Stimulated activated CD4-positive, alpha-beta T cell treated with anti-CD3 and anti-CD28 coated beads, Interleukin-4, amount 100 ng/mL, for 48 hours (primary cell): ENCODE measurements at places on chromosomes 13 and 19.

GRCh38 chr13:92739306-92739818 lies 487.2 kb upstream of the GPC6 start:
- no peak for DNase-seq

GRCh38 chr13:55359067-55359466 lies 1781.7 kb upstream of the PRR20A start:
- DNase-seq: no peak

GRCh38 chr19:1231729-1232637 lies 5.8 kb downstream of the CBARP start:
- DNase-seq: no peak

DNA sequence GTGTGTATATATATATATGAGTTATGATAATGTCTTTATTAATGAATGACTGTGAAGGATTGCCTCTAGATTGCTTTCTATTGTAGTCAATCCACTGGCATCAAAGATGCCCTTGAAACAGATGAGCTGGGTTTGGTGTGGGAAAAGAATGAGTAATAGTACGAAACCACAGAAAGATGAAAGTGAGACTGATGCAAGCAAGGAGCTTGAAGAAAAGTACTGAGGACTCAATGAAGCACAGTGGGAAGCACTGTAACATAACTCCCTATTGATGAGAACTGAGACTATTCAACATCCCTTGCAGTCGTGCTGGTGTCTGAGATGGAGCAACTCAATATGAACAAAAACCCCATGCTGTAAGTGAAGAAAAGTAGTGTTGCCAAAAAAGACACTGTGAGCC lies 1794.2 kb downstream of the SLITRK5 start:
- DNase-seq: no peak

GRCh38 chr13:60836821-60837220 lies 439.8 kb downstream of the TDRD3 start:
- DNase-seq: no peak

DNA sequence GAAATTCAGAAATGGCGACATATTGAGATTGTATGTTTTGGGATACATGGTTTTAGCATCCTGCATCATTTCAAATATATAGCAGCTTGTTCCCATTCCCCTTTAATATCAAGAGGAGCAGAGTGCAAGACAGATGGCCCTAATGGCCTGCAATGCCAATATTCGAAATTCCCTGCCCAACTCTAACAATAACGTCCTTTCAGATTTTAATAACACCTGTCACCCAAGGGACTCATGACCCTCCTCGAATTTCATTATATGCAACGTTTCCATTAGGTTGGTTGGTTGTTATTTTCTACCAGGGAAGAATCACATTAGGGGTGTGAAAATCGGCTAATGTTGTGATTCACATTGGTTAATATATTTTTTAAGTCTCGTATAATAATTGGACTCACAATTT lies 170.0 kb downstream of the TNFSF13B start:
- no peak for DNase-seq

DNA sequence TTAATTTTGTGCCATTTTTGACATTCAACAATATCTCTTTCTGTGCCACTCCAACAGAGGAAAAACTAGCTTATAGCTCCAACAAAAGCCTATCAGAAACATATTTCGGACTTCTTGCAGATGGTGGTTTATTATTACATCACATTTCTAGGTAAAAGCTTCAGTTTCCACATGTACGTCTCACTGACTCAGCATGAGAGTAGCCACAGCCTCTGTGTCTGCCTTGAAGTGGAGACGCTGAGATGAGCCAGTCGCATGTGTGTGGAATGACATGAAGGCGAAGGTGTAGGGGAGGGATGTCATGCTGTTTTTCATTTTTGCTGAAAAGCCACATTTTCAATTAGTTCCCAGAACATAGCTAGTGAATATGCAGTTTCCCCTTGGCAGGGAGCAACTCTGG lies 598.6 kb downstream of the EFNB2 start:
- no peak for DNase-seq

GRCh38 chr19:48553676-48554384 lies 1.9 kb downstream of the SULT2B1 start:
- DNase-seq: no peak

DNA sequence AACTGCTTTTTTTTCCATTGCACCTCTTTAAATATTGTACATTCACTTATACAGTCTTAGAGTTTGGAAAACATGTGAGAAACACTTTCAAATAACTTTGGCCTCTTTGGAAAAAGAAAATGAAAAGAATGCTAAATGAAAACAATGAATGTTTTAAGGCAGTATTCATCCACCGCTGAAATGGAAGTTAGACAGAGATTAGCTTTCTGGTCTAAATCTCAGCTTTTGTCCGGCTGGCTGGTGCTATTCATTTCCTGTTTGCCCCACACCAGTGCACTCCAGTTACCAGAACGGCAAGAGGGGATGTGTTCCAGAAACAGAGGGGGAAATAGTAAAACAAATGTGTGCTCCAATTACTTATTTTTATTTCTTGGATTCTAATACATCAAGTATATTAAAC lies 1201.3 kb downstream of the EFNB2 start:
- DNase-seq: no peak

DNA sequence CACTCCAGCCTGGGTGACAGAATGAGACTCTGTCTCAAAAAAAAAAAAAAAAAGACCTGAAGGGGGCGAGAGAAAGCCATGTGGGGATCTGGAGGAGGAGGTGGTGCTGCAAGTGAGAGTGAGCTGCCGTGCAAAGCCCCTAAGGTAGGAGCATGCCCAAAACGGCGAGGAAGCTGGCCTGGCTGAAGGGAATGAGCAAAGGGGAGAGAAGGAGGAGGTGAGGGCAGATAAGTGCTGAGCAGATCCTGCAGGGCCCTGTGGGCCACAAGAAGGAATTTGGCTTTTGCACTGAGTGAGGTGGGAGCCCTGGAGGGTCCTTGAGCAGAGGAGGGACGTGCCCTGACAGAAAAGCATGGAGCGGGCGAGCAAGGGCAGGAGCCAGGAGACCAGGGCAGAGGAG lies 19.4 kb upstream of the ADGRE5 start:
- DNase-seq: no peak

DNA sequence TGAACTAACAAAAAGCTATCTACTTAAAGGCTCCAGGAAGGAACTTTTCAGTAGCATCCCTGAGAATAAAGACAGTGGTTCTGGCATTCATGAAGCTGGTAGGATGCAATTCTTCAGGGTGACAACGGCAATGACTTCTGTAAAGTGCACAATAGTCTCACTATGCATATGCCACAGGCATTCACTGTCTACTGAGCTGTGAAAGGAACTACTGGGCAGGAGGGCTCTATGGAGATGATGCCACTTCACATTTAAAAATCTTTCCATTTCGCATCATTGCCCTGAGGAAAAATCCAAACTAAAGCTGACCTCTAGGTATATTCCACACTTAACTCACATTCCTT lies 2020.6 kb upstream of the PCDH20 start:
- no peak for DNase-seq

DNA sequence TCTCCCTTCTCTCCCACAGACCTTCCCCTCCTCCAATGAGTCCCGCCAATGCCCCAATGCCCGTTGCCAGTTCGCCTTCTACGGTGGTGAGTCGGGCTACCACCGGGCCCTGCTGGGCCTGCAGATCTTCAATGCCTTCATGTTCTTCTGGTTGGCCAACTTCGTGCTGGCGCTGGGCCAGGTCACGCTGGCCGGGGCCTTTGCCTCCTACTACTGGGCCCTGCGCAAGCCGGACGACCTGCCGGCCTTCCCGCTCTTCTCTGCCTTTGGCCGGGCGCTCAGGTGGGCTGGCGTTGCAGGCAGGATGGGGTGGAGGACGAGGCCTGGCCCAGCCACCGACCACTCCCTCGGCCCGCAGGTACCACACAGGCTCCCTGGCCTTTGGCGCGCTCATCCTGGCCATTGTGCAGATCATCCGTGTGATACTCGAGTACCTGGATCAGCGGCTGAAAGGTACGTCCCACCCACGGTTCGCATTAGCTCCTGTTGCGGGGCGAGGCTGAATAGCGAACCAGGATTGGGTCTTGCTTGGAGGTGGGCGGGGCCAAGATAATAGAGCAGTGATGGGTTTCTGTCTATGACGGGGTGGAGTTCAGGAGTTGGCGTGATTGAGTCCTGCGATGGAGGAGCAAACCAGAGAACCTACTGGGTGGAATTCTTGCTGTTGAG lies 11.1 kb downstream of the SLC44A2 start:
- no peak for DNase-seq

GRCh38 chr19:7862413-7862951 lies 11.7 kb downstream of the PRR36 start:
- DNase-seq: peak; percentile 63

DNA sequence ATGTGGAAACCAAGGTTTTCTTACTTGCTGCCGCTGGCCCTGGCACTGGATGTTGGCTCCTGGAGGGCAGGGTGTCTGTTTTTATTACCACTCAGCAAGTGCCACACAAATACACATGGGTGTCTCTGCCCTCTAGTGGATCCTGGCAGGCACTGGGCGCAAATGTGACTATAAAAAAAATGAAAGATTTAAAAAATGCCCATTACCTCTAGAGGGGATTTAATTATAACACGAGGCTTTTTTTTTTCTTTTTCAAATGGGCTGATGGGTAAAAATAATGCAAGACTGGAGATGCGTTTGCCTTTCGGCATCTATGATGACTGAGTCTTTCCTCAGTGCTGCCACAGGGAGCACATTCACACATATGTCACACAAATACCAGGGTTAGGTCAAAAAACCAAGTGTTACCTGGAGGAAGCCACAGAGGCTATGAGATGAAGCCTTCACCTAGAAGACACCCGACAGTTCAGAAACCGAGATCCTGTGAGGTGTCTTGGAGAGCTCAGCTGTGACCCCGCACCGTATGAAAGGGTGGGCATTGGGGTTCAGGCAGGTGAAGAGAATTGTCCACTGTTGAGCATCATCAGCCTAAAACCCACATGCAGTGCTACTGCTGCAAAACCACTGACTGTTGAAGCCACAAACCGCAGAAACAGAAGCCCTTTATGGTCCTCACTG lies 25.7 kb downstream of the CHAMP1 start:
- no peak for DNase-seq

GRCh38 chr13:45370922-45371406 lies 30.0 kb upstream of the TPT1 start:
- peak; percentile 44 for DNase-seq

DNA sequence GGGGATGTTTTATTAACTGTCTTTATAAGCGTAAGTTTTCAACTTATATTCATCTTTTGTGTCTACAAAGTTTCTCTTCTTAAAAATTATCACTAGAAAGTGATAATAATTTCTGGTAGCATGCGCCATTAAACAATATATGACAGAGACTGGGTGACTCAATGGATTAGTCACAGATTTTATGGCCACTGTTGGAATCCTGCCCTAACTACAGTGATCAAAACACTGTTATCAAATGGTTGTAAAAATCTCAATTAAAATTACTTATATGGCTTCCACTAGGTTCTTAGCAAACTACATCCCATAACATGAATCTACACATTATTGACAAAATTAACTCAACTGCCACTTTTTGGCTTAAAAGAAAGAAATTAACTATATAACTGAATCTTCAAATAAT lies 350.0 kb downstream of the DACH1 start:
- no peak for DNase-seq

GRCh38 chr19:38714354-38714778 lies 29.9 kb downstream of the CAPN12 start:
- DNase-seq: no peak

- no peak for DNase-seq
Observed at GRCh38 chr13:95485045-95485517, 67.4 kb upstream of the CLDN10 start.

DNA sequence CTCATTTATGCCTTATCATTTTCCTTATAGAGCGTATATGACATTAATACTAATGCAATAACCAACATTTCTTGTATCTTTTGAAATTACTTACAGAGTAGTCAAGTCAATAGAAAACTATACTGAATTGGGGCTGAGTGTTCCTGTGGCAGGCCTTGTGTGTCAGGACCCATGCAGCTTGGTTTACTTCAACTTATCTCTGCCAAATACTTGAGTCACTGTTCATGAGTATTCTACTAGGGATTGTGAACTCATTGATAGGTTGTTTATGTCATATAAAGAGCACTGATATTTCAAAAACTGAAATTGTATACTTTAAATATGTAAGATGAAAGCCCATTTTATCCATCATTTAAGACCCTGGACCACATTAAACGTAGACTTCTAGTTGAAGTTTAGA lies 688.6 kb upstream of the SLITRK1 start:
- no peak for DNase-seq

DNA sequence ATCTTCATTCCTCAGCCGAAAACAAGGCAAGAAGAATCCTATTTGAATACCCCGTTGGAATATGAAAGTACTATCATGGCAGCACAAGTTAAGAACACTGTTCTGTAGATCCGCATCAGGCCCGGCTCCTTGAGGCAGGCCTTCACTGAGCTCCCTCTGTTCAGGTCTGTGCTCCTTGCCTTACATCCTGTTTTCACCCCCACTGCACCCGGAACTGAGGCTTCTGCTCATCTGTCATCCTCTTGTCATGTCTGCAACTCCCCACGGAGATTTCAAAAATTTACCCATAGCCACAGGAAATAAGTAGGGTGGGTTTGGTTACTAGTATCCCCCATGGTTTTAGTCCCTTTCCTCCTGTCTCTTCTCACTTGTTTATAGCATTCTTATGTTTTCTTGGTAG lies 861.9 kb downstream of the GPC5 start:
- DNase-seq: no peak

DNA sequence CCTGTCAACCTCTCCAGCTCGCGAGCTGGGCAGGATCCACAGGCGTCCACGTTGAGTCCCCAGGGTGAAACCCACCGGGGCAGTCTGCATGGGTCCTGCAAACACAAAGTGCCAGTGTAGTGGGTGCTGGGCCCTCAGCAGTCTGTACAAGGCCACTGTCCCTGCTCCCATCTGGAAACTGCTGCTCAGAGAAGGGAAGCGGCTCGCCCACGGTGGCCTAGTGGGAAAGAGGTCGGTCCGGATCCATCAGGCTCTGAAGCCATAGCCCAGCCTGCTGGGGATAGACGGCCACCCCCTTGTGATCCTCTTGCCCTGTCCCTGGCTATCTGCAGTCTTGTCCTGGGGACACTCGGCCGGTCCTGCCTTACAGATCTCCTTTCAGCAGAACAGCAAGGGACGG lies 2.6 kb upstream of the DIRAS1 start:
- no peak for DNase-seq

DNA sequence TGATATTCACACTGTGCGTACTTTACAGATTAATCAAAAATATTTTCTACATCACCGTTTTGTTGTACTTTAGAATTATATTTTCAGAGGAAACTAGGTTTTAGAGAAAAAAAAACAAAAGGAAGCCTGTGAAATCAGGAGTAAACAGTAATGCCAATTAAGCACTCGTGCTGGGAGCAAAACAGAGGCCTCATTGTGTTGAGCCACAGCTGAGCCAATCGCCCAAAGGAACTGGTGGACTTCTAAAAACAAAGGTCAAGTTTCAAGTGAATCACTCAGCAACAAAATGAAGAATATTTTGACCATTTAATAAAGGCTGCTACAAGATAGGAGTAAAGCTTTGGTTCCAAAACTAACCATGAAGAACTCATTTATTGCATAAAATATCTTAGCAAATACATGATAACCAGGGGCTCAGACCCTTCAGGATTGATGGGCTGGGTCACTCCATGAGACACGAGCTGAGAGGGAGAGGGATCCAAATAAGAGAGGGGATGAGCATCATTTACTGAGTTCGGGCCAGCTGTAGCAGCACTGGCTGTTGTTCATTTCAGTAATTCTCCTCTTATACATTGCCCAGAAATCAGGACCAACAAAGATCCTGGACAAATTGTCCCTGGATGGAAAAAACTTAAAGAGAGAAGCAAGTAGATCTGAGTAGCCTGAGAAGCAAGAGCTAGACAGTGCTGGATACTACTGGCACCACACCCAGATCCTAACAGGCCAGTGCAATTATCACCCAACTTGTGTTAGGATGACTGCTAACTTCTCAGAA lies 8.3 kb upstream of the NALCN start:
- no peak for DNase-seq
